Aorta (tissue), 5 donors: ENCODE measurements at places on chromosomes 5 and 9. TPM values are rescaled to one million over a fixed set of nuclear protein-coding genes. Genes with fewer than 3 reads are reported as not detected.

Gene GARIN3
- not detected for total RNA-seq

Gene FBP2
- not detected for total RNA-seq

Gene FABP6
- total RNA-seq: not detected

GRCh38 chr9:71119746-71120145 is 1.7 kb downstream of the TRPM3 start:
- no peak for DNase-seq
- no peak overlapping the region for H3K4me3 ChIP-seq
- H3K4me1 ChIP-seq: no peaks in the 10 kb centered on the region
- no peaks in the 10 kb centered on the region for H3K36me3 ChIP-seq
- no peak overlapping the region for H3K27ac ChIP-seq

- H3K36me3 ChIP-seq: no peaks in the 10 kb centered on the region
- no peaks in the 10 kb centered on the region for H3K27me3 ChIP-seq
- no peak overlapping the region for H3K27ac ChIP-seq
- H3K4me1 ChIP-seq: peaks cover 15% of the 10 kb centered on the region
- H3K4me3 ChIP-seq: no peak overlapping the region
- DNase-seq: no peak
Measured at GRCh38 chr9:38023661-38024035, 45.4 kb downstream of the SHB start.

GRCh38 chr9:91045041-91045440 is 243.4 kb downstream of the SYK start:
- H3K27me3 ChIP-seq: no peaks in the 10 kb centered on the region
- H3K27ac ChIP-seq: no peak overlapping the region
- no peaks in the 10 kb centered on the region for H3K36me3 ChIP-seq
- no peaks in the 10 kb centered on the region for H3K4me1 ChIP-seq

- no peaks in the 10 kb centered on the region for H3K4me1 ChIP-seq
- no peak for DNase-seq
- no peaks in the 10 kb centered on the region for H3K27me3 ChIP-seq
- no peaks in the 10 kb centered on the region for H3K36me3 ChIP-seq
Measured at GRCh38 chr5:80067531-80068245, 32.5 kb downstream of the THBS4 start.

DNA sequence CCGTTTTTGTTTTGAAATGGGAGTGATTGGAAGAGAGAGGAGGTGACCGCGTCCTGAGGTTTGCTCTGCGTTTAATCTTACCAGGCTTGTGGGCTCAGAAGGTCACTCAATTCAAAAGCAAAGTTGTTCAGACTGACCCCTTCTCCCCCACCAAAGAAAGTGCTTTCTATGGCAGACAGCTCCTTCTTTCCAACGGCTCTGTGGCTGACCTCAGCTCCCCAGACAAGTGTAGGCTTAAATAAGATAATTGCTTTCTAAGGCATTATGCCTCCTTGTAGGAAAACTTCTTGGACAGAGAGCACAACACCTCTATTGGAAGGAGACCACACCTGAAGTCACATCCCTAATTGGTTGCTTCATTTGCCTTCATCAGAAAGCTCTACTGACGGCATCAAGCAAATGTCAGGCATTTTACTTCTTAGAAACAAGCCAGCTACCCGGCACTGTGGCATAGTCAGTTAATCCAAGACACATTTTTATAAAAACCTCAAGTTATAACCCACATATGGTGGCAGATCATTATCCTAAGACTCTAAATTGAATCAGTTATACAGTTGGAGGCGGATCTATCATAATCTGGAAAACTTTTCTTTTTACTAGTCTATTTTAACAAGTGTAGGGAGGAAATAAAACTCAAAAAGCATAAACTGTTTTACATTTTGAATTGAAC is 94.9 kb downstream of the TMEM174 start:
- H3K27me3 ChIP-seq: no peaks in the 10 kb centered on the region
- no peak overlapping the region for H3K4me3 ChIP-seq
- no peak for DNase-seq

DNA sequence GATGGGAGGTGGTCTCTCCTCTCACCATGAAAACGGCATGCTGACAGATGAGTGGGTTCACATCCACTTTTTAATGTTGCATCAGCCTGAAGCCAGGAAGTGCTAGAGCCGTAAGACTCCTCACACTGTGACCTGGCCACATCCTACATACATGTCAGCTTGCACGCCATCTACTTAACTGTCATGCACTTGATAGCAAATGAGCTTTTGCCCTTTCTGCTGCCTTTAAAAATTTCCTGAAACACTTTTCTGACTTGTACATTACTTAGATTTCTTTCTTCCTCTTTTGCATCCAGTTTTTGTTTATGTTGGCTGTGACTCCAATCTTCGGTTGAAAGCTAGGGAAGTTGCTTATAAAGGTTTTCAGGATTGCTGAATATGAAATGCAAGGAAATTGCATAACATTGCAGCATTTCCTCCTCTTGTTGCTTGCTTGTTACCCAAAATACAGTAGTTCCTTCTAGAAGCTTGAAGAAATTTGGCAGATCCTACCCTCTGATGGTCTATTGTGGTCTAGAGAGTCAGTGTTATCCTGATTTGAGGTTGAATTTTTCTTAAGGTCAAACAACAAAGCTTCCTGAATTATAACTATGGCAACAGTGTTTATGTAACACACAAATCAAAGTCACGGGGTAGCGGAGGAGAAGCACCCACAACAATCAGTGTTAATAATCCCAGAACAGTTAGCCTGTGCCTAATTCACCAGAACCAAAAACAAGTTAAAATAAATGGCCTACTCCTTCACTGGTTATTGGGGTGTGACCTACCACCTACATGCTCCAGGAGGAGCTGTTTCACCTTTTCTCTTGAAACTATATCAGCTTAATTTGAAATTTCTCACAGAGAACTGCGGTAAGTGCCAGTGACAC is 232.5 kb downstream of the ARHGAP26 start:
- H3K27ac ChIP-seq: no peak overlapping the region
- peak; percentile 67 for DNase-seq
- H3K4me1 ChIP-seq: peaks cover 6% of the 10 kb centered on the region
- no peaks in the 10 kb centered on the region for H3K27me3 ChIP-seq
- H3K4me3 ChIP-seq: no peak overlapping the region

- H3K27me3 ChIP-seq: no peaks in the 10 kb centered on the region
- peaks cover 3% of the 10 kb centered on the region for H3K4me1 ChIP-seq
- H3K36me3 ChIP-seq: no peaks in the 10 kb centered on the region
- no peak for DNase-seq
Measured at GRCh38 chr5:111069839-111070238, 1.7 kb upstream of the TSLP start.

DNA sequence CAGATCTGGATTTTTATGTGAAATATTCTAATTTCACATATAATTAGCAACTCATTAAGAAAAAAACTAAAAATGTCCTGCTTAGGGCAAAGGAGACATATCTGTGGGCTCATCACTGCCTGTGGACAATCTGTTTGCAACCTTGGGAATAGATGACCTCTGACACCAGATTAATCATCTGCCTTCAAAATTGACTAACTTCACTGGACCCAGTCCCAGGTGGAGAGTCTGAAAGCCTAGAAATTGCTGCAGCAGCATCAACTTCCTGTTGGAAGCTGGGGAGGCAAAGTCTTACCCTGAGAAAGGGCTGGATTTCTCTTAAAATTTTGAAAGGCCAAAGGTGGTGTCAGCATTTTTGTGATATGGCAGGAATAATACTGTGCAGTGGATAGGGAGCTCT is 76.3 kb upstream of the TNC start:
- no peaks in the 10 kb centered on the region for H3K36me3 ChIP-seq
- H3K4me3 ChIP-seq: no peak overlapping the region
- H3K27ac ChIP-seq: no peak overlapping the region
- H3K4me1 ChIP-seq: no peaks in the 10 kb centered on the region
- DNase-seq: no peak

- DNase-seq: peak; percentile 89
- H3K27ac ChIP-seq: no peak overlapping the region
- H3K4me1 ChIP-seq: no peaks in the 10 kb centered on the region
- no peaks in the 10 kb centered on the region for H3K36me3 ChIP-seq
Measured at GRCh38 chr9:134372581-134373267, 46.5 kb downstream of the RXRA start.

- H3K4me3 ChIP-seq: no peak overlapping the region
- no peak overlapping the region for H3K27ac ChIP-seq
- H3K36me3 ChIP-seq: no peaks in the 10 kb centered on the region
- H3K4me1 ChIP-seq: no peaks in the 10 kb centered on the region
- H3K27me3 ChIP-seq: no peaks in the 10 kb centered on the region
Measured at GRCh38 chr9:26086396-26086795, 408.2 kb upstream of the TUSC1 start.

GRCh38 chr9:15304632-15305031 is 2.4 kb downstream of the TTC39B start:
- H3K4me1 ChIP-seq: no peaks in the 10 kb centered on the region
- H3K27ac ChIP-seq: no peak overlapping the region
- no peaks in the 10 kb centered on the region for H3K36me3 ChIP-seq
- no peak overlapping the region for H3K4me3 ChIP-seq

- DNase-seq: no peak
- peaks cover 2% of the 10 kb centered on the region for H3K4me1 ChIP-seq
- no peaks in the 10 kb centered on the region for H3K27me3 ChIP-seq
- H3K27ac ChIP-seq: no peak overlapping the region
- H3K36me3 ChIP-seq: no peaks in the 10 kb centered on the region
- no peak overlapping the region for H3K4me3 ChIP-seq
Measured at GRCh38 chr9:112308588-112308987, 24.8 kb downstream of the PTBP3 start.

- no peaks in the 10 kb centered on the region for H3K4me1 ChIP-seq
- no peak overlapping the region for H3K4me3 ChIP-seq
- no peak for DNase-seq
- H3K27me3 ChIP-seq: no peaks in the 10 kb centered on the region
- H3K36me3 ChIP-seq: no peaks in the 10 kb centered on the region
- no peak overlapping the region for H3K27ac ChIP-seq
Measured at GRCh38 chr9:19665146-19665863, 123.5 kb downstream of the SLC24A2 start.

DNA sequence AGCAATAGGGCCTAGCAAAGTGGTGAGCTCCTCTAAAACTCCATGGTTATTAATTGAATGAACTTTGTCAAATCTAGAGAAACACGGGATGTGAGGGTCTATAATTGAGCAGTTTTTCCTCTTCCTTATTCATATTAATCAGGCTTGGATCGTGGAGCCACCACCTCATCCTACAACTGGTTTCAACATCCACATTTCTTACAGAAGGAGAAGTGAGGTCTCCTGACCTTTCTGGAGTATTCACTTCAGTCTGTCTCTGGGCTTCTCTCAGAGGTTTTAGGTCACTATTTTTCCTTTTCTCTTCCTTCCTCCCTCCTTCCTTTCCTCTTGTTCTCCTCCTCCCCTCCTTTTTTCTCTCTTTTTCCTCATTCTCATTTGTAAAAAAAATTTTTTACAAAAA is 177.3 kb upstream of the ACTBL2 start:
- H3K4me1 ChIP-seq: peaks cover 2% of the 10 kb centered on the region
- H3K27ac ChIP-seq: no peak overlapping the region
- H3K36me3 ChIP-seq: no peaks in the 10 kb centered on the region
- no peak for DNase-seq
- no peak overlapping the region for H3K4me3 ChIP-seq
- H3K27me3 ChIP-seq: no peaks in the 10 kb centered on the region
